Spleen (tissue), 13 donors: ENCODE measurements at places on chromosomes 12 and 14. TPM values are rescaled to one million over a fixed set of nuclear protein-coding genes. Genes with fewer than 3 reads are reported as not detected.

- no peak overlapping the region for H3K4me3 ChIP-seq
- H3K36me3 ChIP-seq = no peaks in the 10 kb centered on the region
These were observed 73.6 kb upstream of the PPP2R5C start for GRCh38 chr14:101687756-101688546.

GRCh38 chr14:73645248-73645610 lies 443 bp downstream of the DNAL1 start:
- no peaks in the 10 kb centered on the region for H3K36me3 ChIP-seq
- DNase-seq = no peak
- peak overlapping the region; percentile 71 for H3K4me3 ChIP-seq
- peaks cover 10% of the 10 kb centered on the region for H3K4me1 ChIP-seq
- H3K27ac ChIP-seq = peak overlapping the region; percentile 90

GRCh38 chr14:52987514-52987913 lies 36.7 kb upstream of the FERMT2 start:
- no peak overlapping the region for H3K27ac ChIP-seq
- DNase-seq = no peak
- H3K36me3 ChIP-seq = no peaks in the 10 kb centered on the region
- H3K27me3 ChIP-seq = no peaks in the 10 kb centered on the region
- H3K4me1 ChIP-seq = no peaks in the 10 kb centered on the region

DNA sequence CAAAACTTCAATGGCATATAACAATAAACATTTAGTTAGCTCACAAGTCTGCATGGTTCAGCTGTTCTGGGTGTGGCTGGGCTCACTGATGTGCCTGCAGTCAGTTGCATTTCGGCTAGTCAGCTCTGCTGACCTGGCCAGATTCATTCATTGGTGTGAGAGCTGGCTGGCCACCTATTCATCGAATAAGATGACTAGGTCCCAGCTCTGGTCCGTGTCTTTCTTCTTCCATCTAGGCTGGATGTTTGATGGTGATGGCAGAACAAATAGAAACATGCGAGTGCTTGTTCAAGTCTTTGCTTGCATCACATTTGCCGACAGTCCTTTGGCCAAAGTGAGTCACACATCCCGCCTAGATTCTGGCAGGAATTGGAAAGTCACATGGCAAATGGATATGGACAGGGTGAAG lies 203.3 kb upstream of the CRY1 start:
- no peak overlapping the region for H3K4me3 ChIP-seq
- H3K36me3 ChIP-seq = no peaks in the 10 kb centered on the region
- no peaks in the 10 kb centered on the region for H3K4me1 ChIP-seq
- H3K27ac ChIP-seq = no peak overlapping the region

DNA sequence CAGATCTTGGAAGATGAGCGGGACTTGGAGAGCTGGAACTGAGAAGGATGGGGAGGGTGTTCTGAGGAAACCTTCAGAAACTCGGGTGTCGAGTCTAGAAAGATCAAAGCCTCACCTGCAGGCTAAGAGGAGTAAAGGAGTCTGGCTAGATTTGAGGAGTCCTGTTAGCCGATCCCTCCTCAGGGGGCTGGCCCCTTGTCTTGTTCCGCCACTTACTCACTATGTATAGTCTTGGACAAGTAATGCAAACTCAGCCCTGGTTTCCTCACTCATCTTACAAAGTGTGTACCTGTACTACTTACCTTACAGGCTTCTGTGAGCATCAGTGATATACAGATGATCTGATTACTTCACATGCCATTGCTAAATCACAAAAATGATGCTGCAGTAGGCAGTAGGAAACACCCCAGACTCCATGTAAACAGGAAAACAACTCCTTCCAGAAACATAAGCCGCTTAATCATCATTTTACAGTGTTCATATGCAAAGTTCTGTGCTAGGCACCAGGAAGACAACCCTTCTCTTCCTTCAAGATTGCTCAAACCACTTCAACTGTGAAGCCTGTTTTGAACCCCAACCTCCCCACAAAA lies 2.0 kb upstream of the SPTLC2 start:
- no peaks in the 10 kb centered on the region for H3K36me3 ChIP-seq
- H3K4me1 ChIP-seq = peaks cover 16% of the 10 kb centered on the region
- DNase-seq = no peak
- no peak overlapping the region for H3K4me3 ChIP-seq
- H3K27me3 ChIP-seq = no peaks in the 10 kb centered on the region
- H3K27ac ChIP-seq = no peak overlapping the region

Gene SALL2
- total RNA-seq = 2.7 TPM

DNA sequence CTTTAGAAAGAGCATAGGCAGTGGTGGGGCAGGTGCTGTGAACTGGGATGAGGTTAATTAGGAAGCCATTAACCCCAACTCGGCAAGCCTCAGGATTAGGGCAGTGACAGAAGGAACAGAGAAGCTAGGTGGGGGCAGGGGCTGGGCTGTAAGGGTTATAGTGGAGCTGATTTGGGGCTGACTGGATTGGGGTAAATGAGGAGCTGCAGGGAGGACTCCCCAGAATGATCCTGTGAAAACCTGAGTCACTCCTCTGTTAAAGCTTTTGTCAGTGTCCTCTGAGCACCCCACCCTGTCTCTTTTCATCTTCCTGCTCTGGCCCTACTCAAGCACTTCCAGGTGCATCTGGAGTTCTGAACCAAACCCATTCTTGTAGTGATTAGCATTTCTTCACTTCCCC lies 4.4 kb downstream of the KLC1 start:
- H3K27me3 ChIP-seq = no peaks in the 10 kb centered on the region
- no peak overlapping the region for H3K27ac ChIP-seq
- peaks cover 85% of the 10 kb centered on the region for H3K4me1 ChIP-seq
- DNase-seq = no peak
- H3K36me3 ChIP-seq = no peaks in the 10 kb centered on the region

DNA sequence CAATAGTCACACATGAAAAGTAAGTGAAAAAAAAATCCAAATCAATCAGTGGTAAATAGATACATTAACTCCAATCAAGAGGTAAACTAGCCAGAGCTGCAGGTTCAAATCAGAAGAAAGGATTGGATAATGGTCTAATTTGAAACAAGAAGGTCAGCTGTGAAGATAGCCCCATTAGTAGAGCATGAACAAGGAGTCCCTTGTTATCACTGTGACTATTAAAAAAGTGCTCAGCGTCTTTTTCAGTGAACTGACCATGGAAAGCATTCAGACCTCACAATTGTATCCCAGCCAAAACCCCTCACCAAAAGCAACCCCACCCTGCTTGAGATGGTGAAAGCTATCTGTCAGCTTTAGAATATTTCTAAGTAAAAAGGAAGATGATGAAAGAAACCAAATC lies 125.0 kb upstream of the EGLN3 start:
- no peak overlapping the region for H3K4me3 ChIP-seq
- no peak for DNase-seq
- no peak overlapping the region for H3K27ac ChIP-seq
- no peaks in the 10 kb centered on the region for H3K27me3 ChIP-seq

Gene SRRM4
- not detected for total RNA-seq

- no peak for DNase-seq
- H3K4me3 ChIP-seq = no peak overlapping the region
- H3K36me3 ChIP-seq = no peaks in the 10 kb centered on the region
- H3K27ac ChIP-seq = no peak overlapping the region
- no peaks in the 10 kb centered on the region for H3K4me1 ChIP-seq
These were observed 13.6 kb downstream of the EML1 start for GRCh38 chr14:99806836-99807235.

DNA sequence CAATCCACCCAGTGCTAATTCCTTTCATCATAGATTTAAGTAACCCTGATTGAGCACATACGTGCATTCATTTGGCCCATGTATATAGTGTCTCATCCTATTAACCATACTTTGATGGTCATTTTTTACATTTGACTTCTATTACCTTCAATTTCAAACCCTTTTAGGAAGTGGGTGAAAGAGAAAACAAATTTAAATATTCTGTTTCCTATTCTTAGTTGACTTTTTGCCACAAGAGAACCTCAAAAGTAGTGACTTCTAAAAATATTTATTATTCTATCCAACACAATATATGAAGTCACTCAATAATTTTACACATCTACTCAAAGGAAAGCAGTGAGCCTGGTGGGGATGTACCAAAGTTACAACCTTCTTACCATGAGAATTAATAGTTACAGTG lies 164.9 kb downstream of the CEP128 start:
- peaks cover 7% of the 10 kb centered on the region for H3K36me3 ChIP-seq
- no peak for DNase-seq
- H3K27ac ChIP-seq = no peak overlapping the region

DNA sequence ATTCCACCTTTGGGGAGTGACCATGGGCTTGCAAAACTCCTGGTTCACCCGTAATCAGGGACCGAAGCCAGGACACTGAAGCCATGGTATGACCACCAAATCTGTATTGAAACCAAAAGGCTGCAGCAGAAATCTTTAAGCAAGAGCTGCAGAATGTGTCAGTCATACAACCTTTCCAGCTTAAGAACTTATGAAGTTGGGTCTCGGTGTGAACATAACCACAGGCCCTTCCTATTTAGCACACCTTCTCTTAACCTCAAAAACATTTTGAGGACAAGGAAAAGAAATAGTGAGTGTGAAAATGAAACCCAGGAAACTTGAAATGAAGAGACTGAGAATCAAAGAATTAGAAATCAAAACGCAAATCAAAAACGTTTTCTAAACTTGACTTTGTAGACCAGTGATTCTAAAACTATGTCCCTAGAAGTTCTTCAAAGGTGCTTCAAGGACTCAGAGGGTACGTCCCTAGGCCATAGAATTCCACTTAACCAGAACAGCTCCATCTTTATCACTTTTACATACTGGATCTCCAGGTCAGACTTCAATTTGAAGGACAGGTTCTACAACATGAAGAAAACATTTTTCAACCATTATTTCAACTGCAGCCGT lies 231.6 kb upstream of the GRIP1 start:
- no peak overlapping the region for H3K27ac ChIP-seq
- no peak overlapping the region for H3K4me3 ChIP-seq
- H3K27me3 ChIP-seq = no peaks in the 10 kb centered on the region
- no peak for DNase-seq

GRCh38 chr12:122947352-122947792 lies 18.9 kb downstream of the ABCB9 start:
- no peak for DNase-seq
- no peak overlapping the region for H3K4me3 ChIP-seq
- peak overlapping the region; percentile 75 for H3K27ac ChIP-seq
- no peaks in the 10 kb centered on the region for H3K36me3 ChIP-seq
- H3K27me3 ChIP-seq = no peaks in the 10 kb centered on the region
- H3K4me1 ChIP-seq = peaks cover 23% of the 10 kb centered on the region

Gene AICDA
- 0.43 TPM for total RNA-seq

Gene SIX1
- total RNA-seq = not detected

Gene ASCL1
- total RNA-seq = not detected

Gene GARIN6
- not detected for total RNA-seq

Gene SLC2A14
- total RNA-seq = 2.9 TPM

- no peak for DNase-seq
- H3K4me3 ChIP-seq = no peak overlapping the region
- peaks cover 92% of the 10 kb centered on the region for H3K36me3 ChIP-seq
- no peaks in the 10 kb centered on the region for H3K4me1 ChIP-seq
- H3K27me3 ChIP-seq = no peaks in the 10 kb centered on the region
These were observed 119.5 kb downstream of the LRRK2 start for GRCh38 chr12:40344312-40344711.

Gene LRP1-AS
- total RNA-seq = not detected

Gene OTOGL
- not detected for total RNA-seq

GRCh38 chr14:101604228-101604934 lies 43.1 kb downstream of the DIO3 start:
- no peaks in the 10 kb centered on the region for H3K36me3 ChIP-seq
- H3K4me1 ChIP-seq = no peaks in the 10 kb centered on the region
- no peak for DNase-seq
- peaks cover 5% of the 10 kb centered on the region for H3K27me3 ChIP-seq

Gene STAC3
- total RNA-seq = 5.6 TPM

Gene ARHGDIB
- total RNA-seq = 956 TPM

Gene NCKAP5L
- 25.7 TPM for total RNA-seq

Gene MIPOL1
- total RNA-seq = 9.0 TPM

Gene TMEM121
- total RNA-seq = 5.4 TPM

DNA sequence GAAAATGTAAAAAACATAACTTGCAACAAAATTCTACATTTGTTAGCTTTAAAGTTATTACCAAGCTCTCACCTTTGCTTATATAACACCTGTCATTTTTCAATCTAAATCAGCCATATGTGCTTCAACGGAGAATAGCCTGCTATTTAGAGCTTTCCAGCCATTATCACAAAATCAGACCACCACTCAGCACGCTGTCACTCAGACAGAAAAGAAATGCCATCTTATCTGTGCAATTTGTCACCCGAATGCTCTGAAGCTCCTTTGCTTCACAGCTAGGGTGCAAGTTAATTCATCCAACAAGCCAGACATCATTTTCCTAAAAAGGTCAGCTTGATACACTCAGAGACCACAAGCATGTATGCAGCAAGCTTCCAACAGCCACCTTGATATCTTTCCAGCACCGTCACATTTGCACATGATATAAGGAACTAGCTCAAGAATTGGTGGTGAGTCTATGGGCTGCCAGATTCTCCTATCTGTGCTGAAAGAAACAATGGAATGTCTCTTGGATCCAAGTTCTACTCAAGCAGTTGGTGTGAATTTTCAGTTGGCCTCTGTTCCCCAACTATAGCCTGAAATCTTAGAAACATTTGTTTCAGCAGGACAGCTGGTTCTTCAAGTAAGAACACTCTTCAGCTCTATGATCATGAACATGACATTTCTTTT lies 20.0 kb upstream of the IFNG-AS1 start:
- H3K36me3 ChIP-seq = no peaks in the 10 kb centered on the region
- no peaks in the 10 kb centered on the region for H3K27me3 ChIP-seq
- DNase-seq = no peak

DNA sequence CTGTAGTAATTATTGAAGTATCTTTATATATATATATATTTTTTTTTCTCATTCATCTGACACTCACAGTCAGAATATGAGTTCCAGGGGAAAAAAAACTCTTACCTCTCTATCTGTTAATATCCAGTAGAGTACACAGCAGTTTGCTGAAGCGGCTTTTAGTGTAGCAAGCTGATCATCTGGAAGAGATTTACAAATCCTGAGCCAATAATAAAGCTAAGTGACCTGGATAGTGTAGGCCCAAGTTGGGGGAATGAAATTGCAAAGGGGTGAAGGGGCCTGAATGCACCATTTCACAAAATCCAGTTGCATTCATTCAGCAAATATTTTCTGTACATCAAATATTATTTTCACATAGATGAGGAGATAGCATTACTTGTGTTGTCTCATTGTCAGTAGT lies 234.6 kb upstream of the FLRT2 start:
- H3K4me1 ChIP-seq = no peaks in the 10 kb centered on the region
- H3K4me3 ChIP-seq = no peak overlapping the region
- no peak overlapping the region for H3K27ac ChIP-seq
- DNase-seq = no peak
- no peaks in the 10 kb centered on the region for H3K27me3 ChIP-seq

DNA sequence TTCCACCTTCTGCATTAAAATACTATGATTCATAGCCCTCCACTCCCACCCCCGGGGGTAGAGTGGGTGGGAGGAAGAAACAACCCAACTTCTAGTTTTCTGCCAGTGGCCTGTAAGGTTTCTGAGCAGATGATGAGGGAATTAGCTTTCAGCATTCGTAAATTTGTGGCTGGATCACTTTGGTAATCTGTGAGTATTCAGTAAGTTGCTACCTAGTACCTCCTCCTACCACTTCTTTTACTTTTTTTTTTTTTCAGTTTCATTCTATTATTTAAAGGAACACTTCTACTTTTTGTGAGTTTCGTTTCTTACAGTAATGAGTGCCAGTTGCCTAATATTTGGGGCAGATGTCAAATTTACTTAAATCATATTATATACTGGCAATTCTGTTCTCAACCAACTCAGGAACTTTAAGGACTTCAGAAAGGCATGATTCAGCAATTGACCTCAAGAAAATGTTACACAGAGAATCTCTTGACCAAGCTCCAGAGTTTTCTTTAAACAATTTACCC lies 42.4 kb upstream of the EMP1 start:
- peak overlapping the region; percentile 31 for H3K27ac ChIP-seq
- H3K36me3 ChIP-seq = no peaks in the 10 kb centered on the region

Gene TAS2R7
- total RNA-seq = not detected
